HT-29 (cell line): ENCODE measurements at places on chromosomes 5 and 9.

DNA sequence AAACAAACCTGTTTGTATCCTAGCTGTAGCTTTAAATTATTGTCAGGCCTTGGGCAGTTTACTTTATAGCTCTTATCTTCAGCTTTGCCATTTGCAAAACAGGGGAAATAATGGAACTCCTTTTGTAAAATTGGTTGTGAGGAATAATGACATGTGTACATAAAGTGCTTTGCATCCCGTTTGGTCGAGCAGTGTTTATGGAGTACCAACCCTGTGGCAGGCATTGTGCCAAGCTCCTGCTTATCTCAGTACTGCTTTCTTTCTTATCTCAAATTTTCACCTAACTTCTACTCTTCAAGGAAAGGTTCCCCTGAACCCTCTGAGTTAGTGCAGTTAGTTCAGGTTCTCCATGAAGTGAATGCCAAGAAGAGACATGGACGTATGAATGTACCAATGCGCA is 9.4 kb upstream of the TENT2 start:
- no peak for DNase-seq

DNA sequence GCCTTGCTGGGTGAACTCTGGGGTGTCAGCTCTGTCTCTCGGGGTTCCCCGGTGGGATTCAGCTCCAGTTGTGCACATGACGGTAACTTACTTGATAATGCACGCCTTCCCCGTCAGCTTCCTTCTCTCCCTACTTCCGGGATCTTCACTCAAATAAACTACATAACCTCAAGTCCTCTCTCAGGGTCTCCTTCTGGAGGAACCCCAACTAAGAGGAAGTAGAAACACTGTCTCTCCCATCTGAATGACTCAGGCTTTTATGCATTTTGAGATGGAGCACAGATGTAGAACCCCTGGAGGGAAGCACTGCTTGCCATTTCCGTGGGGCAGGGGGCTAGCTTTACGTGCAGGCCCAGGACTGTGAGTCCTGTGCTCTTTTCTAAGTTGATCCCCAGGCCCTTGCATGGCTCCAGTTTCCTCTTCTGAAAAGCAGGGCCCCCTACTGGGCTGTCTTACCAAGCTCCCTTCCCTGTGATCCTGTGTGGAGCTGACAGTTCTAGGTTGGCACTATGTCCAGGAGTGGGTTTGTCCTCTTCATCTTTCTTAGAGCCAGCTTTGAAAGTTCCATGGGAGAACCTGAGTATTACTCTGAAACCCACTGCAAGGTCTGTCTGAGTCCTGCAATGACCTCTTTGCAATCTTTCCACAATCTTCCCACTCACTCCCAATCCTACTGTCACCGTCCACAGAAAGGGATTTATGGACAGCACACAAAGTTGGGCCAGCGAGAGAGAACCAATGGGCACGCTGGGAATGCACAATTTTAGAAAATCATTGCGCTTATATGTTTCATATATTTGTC is 17.7 kb downstream of the S1PR3 start:
- no peak for DNase-seq

DNA sequence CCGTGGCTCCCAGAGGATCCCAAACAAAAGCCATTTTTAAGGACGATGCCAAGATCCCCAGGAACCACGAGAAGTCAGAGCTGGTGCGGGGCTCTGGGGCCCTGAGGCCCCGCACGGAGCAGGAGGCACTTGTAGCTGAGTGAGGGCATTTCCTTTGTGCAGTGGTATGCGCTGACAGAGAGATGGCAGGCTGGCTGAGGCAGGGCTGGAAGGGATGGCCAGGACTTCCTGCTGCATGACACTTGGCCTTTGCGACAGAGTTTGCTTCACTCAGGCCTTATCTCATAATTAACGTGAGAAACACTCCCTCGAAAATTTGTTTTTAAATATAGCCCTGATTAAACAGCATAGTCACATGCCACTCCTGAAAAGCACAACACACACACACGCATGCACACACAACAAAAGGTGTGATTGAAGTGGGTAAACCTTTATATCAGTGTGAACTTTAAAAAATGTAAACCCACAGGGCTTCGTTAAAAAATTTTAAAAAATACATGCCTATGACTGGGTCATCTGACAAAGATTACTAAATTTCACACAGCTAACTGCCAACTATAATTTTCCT is 536.6 kb downstream of the PDE4D start:
- DNase-seq = no peak

- DNase-seq = no peak
These were observed 338.0 kb downstream of the MAN2A1 start for GRCh38 chr5:110027527-110028322.

- peak; percentile 90 for DNase-seq
These were observed 13.9 kb upstream of the BASP1 start for GRCh38 chr5:17203329-17204132.

- DNase-seq = no peak
These were observed 2.4 kb downstream of the FCN1 start for GRCh38 chr9:134915046-134915985.

DNA sequence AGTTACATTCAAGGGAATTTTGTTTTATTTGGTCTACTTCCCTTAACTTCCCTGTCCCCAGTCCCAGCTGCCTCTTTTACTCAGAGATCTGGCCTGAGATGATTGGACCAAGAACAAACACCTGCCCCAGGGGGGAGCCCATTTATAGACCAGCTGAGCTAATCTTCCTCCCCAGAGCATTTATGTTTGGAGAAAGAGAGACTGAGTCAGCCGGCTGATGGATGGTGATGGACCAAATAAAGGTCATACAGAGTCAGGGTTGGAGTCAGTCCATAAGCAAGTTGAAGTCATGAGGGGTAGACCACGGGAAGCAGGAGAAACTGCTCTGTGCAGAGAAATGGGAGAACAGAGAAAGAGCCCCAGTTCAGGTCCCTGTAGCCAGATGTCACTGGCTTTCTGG is 77.7 kb downstream of the TMEM174 start:
- DNase-seq = no peak

- DNase-seq = no peak
These were observed 117.4 kb downstream of the FBXL17 start for GRCh38 chr5:108264533-108264932.

DNA sequence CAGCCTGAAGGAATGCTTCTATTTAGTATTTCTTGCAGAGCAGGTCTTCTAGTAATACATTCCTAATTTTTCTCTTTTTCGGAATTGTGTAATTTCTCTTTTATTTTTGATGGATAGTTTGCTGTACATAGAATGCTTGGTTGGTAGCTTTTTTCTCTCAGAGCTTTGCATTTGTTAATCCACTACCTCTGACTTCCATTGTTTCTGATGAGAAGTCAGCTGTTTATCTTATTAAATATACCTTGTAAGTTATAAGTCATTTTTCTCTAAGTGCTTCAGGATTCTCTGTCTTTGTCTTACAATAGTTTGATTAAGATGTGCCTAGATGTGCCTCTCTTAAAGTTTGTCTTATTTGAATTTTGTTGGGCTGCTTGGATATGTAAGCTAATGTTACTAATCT is 101.9 kb downstream of the HTR1A start:
- DNase-seq = no peak

- no peak for DNase-seq
These were observed 1.8 kb downstream of the LURAP1L start for GRCh38 chr9:12776513-12777055.

DNA sequence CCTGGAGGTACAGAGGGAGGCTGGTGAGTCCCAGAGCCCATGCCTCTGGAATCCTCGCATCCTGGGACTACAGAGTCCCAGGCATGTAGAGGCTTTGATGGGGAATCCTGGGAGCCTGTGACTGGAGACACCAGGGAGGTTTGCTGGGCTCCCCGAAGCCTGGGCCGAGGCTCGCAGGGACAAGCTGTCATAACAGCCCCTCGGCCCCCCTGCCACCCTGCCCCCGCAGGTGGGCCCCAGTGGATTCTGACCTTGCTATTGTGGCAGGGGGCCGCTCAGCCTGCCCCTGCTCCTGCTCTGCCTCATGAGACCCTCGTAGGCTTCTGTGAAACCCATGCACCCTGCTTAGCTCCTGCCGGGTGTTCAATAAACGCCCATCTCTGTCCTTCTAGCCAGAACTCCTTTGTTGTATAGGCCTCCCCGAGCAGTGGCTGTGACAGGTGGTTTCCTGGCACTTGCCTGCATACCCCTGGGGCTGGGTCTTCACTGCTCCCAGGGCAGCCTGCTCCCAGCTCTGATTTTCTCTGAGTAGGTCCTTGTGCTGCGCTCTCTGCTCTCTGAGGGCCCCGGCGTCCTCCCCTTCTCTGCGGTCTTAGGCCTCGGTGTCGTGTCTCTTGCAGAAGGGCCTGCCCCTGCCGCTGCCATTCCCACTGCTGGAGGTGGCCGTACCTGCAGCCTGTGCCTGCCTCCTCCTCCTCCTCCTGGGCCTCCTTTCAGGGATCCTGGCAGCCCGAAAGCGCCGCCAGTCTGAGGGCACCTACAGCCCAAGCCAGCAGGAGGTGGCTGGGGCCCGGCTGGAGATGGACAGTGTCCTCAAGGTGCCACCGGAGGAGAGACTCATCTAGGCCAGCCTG is 20.4 kb downstream of the CRB2 start:
- DNase-seq = no peak

DNA sequence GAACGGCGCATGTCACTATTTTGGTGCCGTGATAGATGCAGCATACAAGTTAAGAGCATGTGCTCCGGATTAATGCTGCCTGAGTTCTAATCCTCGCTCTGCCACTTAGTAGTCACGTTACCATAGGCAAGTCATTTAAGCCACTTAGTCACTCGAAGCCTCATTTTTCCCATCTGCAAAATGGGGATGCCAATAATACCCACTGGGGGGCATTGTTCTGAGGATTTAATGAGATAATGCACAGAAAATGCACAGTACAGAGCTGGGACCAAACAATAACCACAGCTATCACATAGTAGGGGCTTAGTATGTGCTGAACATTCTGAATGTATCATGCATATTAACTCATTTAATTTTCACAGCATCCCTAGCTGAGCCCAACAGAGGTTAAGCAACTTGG is 9.1 kb downstream of the NIPAL4 start:
- DNase-seq = no peak

DNA sequence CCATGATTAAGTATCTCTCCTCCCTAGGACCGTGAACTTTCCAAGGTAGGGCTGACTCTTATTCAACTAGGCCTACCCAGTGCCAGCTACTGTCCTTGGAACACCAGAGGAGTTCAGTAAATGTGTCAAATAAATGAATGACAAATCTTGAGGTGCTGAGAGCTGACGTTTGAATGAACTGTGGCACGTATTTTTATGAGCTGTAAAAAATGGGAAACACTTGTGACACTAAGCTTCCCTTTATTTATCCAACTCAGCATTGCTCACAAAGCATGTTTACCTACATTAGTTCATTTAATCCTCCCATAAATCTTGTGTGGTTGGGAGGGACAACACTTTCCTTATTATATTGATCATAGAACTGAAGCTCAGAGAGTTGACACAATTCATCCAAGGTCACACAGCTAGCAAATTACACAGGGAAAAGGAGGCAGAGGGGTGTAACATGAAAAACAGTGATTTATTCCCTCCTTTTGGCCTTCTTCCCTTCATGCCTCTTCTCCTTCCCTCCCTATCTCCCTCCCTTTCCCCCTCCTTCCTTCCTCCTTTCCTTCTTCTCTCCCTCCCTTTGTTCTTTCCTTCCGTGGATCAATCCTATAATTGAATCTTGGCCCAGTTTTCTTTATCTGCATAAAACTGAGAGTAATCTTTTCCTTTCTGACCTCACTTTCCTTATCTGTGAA is 412.6 kb downstream of the DMRT2 start:
- peak; percentile 75 for DNase-seq

DNA sequence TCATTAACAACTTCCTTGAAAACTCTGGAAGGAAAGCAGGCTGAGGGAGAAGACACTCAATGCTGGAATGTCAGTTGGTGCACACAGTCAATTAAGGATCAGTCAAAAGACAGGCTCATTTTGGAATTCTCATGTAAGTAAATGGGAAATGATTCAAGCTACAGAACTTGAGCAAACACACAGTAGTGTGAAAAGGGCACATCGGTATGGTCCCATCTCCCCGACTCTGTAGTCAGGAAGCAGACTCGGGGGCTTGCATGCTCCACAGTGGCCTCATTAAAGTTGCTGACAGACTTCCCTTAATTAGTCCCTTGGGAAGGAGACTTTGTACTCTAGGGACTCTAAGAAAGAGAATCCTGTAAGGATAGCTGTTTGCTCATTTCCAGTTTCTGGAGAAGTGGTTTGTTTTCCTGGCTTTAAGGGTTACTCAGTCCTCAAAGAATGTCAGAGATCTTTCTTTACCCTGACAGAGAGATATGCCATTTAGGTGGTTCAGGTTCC is 339.2 kb downstream of the ADAMTS6 start:
- DNase-seq = no peak

GRCh38 chr5:84642795-84643194 is 258.1 kb upstream of the EDIL3 start:
- DNase-seq = no peak

DNA sequence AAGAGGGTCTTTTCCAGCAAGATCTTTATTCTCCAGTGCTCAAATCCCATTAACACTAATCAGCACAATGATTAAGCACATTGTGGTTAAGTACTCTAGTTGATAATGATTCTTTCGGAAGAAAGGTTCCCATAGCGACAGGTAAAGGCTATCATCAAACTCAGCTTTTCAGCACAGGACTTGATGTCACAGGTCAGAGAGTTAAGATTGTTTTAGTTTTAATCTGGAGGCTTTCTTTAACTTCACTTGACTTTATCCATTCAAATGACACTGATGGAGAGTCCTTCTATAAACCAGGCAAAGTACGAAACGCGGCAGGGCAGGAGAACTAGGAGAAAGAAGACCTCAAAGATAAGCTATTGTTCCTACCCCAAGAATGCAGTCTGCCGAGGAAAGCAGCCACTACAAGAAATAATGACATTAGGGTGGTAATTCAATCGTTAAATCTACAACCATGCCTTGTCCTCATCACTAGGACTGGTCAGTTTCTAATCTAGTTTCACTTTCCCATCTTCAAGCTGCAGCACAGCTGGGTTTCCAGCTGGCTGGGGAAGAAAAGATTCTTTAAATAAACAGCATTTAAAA is 4.6 kb downstream of the NRG2 start:
- DNase-seq = no peak
